ENCODE measurements at places on chromosomes 16 and 17. TPM values are rescaled to one million over a fixed set of nuclear protein-coding genes. Genes with fewer than 3 reads are reported as not detected.

DNA sequence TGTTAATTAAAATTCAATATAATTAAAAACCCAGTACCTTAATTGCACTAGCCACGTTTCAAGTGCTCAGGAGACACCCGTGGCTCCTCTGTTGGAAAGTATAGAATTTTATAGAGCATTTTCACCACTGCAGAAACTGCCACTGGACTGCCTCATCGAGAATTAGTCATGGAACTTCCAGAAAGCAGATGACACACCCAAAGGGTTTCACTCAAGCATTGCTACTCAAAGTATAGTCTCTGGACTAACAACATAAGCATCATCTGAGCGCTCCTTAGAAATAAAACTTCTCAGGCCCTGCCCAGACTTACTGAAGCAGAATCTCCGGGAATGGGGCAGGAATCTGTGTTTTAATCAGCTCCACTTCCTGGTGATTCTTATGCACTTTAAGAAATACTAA is 63.5 kb upstream of the GPR139 start:
- no peak for DNase-seq
- H3K27ac ChIP-seq = no peak overlapping the region
- H3K4me3 ChIP-seq = no peak overlapping the region
- H3K27me3 ChIP-seq = no peaks in the 10 kb centered on the region
- H3K4me1 ChIP-seq = no peaks in the 10 kb centered on the region
- no peaks in the 10 kb centered on the region for H3K36me3 ChIP-seq

GRCh38 chr16:87003414-87003755 is 313.8 kb downstream of the C16orf95 start:
- no peaks in the 10 kb centered on the region for H3K36me3 ChIP-seq
- no peak overlapping the region for H3K4me3 ChIP-seq
- H3K27ac ChIP-seq = no peak overlapping the region
- DNase-seq = no peak
- H3K27me3 ChIP-seq = no peaks in the 10 kb centered on the region

GRCh38 chr16:4180511-4180910 is 61.4 kb downstream of the SRL start:
- no peak for DNase-seq
- H3K36me3 ChIP-seq = no peaks in the 10 kb centered on the region
- no peaks in the 10 kb centered on the region for H3K27me3 ChIP-seq

GRCh38 chr17:1168533-1169220 is 11.1 kb downstream of the ABR start:
- H3K36me3 ChIP-seq = no peaks in the 10 kb centered on the region
- H3K27ac ChIP-seq = no peak overlapping the region
- DNase-seq = no peak
- no peak overlapping the region for H3K4me3 ChIP-seq
- H3K4me1 ChIP-seq = peaks cover 2% of the 10 kb centered on the region

GRCh38 chr17:48622857-48623256 is 3.3 kb downstream of the HOXB9 start:
- peaks cover 8% of the 10 kb centered on the region for H3K27me3 ChIP-seq
- H3K4me1 ChIP-seq = peaks cover 2% of the 10 kb centered on the region
- H3K27ac ChIP-seq = no peak overlapping the region
- H3K4me3 ChIP-seq = no peak overlapping the region
- H3K36me3 ChIP-seq = no peaks in the 10 kb centered on the region

The WNT9B gene
- total RNA-seq = not detected

The MT4 gene
- total RNA-seq = not detected

Measured in ovary (tissue), 10 donors.